Urinary bladder (tissue), 4 donors: ENCODE measurements at places on chromosomes 13 and 19. TPM values are rescaled to one million over a fixed set of nuclear protein-coding genes. Genes with fewer than 3 reads are reported as not detected.

- no peak for DNase-seq
Observed at GRCh38 chr13:27201661-27202060, 30.1 kb upstream of the USP12 start.

Gene ZNF208
- 1.1 TPM for total RNA-seq

Gene NRTN
- 2.5 TPM for total RNA-seq

Gene TMEM86B
- total RNA-seq, result 0.79 TPM

DNA sequence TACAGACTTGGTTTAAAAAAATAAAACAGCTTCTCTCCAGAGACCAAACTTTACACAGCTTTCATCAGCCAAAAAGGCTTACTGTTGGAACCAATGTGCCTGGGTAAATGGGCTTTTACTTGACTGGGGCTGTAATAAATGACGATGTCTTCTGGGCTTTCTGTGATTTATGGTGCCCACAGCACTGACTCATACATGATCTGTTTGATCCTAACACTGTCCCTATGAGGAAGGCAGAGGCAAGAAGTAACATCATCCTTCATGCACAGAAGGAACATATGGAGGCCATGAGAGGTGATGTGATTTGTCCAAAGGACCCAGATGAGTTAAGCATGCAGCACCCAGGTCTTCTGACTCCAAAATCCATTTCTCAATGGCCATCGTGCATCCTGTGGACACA, 77.4 kb downstream of the DOCK9 start:
- DNase-seq, result no peak

Gene ZNF285
- total RNA-seq, result 11.1 TPM

- no peak for DNase-seq
Observed at GRCh38 chr19:28492621-28493020, 720.3 kb downstream of the UQCRFS1 start.

- DNase-seq, result no peak
Observed at GRCh38 chr13:102038787-102039186, 363.1 kb downstream of the FGF14 start.

Gene TEAD2
- 21.1 TPM for total RNA-seq

- no peak for DNase-seq
Observed at GRCh38 chr13:107678075-107678689, 537.2 kb downstream of the LIG4 start.

Gene ASF1B
- 6.7 TPM for total RNA-seq

GRCh38 chr13:66265371-66265770, 964.8 kb downstream of the PCDH9 start:
- DNase-seq, result no peak

- DNase-seq, result no peak
Observed at GRCh38 chr13:96662036-96662435, 332.2 kb downstream of the OXGR1 start.

GRCh38 chr19:11971041-11971440, 6.2 kb downstream of the ZNF763 start:
- no peak for DNase-seq

Gene ODAD3
- 0.48 TPM for total RNA-seq

Gene EBI3
- total RNA-seq, result 0.32 TPM

Gene FFAR3
- total RNA-seq, result 0.16 TPM

GRCh38 chr13:109734002-109734785, 52.2 kb downstream of the IRS2 start:
- no peak for DNase-seq
